ENCODE measurements at places on chromosomes 4 and X. TPM values are rescaled to one million over a fixed set of nuclear protein-coding genes. Genes with fewer than 3 reads are reported as not detected.

DNA sequence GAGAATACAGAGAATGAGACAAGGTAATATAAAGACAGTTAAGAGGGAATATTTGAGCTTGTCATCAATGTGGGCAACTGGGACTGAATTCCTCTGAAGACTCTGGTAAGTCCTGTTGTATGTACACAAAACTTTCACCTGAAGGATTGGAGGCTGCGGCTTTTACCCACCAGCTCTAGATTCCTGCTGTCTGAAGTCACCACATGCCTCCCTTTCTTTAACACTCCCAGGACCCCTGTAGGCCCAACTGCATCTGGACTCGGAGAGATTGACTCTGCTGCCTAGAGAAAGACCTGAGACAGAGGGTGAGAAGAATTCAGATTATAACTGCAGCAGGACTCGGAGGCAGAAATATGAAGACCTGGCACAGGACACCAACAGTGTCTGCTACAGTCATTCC, 1048.0 kb downstream of the PDHA2 start:
- DNase-seq = no peak

- peak; percentile 35 for DNase-seq
These were observed 22.3 kb downstream of the AMOT start for GRCh38 chrX:112818114-112819007.

GRCh38 chr4:14233126-14233525, 605.6 kb upstream of the BOD1L1 start:
- DNase-seq = no peak

- DNase-seq = peak; percentile 59
These were observed 120.5 kb downstream of the ENPP6 start for GRCh38 chr4:184097241-184097605.

- DNase-seq = no peak
These were observed 15.1 kb upstream of the PIGA start for GRCh38 chrX:15350329-15350996.

DNA sequence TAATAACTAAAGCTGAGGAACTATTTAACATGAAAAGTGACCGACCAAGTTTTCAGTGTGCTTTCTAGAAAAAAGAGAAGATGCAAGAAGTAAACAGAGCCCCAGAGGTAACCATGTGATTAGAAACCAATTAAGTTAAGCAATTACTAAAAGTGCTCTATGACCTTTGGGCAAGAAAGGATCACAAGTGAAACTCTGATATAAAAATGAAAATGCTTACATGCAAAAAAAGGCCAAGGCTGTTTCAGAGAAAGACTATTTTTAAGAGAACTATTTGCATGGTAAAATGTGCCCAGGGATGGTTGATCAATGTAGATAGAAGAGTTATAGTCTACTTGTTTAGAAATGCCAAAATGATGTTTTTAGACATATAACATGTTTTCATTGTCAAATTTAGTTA, 22.0 kb downstream of the KLHL15 start:
- DNase-seq = no peak

DNA sequence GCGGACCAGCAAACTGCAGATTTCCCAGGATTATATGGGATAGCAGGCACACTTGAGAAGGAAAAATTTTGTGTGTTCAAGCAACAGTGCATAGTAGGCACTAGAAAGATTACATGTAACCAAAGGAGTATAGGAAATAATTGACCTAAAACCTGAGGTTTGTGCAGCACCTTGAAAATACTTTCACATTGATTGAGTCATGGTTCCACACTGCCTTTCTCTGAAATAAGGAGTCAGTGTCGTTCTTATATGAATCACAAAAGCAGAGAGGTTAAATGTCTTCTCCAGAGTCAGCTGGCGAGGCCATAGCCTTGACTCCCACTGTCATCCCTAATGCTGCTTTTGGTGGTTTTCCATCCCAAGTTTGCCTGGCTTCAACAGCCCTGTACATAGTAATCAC, 138.9 kb downstream of the SOWAHB start:
- no peak for DNase-seq

DNA sequence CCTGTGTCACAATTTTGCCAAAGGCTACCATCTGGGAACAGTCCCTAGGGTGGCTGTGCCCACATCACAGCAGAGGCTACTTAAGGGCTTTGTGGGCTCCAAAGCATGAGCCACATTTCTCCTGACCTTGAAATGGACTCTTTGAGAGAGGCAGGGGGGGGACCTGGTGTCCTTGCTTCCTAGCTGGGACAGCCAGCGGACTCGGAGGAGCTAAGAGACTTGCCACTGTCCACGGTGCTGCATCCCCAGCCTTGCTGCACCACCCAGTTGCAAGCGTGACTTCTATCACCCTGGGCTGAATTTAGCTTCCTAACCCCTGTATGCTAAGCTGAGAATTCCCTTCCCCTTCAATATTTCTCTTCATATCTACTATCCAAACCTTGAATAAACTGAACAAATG, 99.0 kb downstream of the PHKA2 start:
- no peak for DNase-seq

DNA sequence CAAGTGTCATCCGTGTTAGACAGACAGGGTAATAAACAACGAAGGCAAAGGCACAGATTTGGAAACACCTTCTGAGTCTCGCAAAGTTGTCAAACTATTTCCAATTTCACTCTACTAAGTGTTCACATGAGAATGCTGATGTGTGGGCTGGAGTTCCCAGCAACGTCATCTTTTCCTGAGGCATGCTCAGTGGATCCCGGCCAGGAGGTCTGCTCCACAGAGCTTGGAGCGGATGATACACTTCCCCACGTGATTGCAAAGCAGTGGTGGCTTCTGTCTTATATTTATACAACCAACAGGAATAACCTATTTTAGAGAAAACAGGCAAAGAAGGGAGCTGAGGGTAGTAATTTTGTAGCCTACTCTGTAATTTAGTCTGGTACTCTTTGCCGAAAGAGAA, 40.1 kb upstream of the PDK3 start:
- no peak for DNase-seq

DNA sequence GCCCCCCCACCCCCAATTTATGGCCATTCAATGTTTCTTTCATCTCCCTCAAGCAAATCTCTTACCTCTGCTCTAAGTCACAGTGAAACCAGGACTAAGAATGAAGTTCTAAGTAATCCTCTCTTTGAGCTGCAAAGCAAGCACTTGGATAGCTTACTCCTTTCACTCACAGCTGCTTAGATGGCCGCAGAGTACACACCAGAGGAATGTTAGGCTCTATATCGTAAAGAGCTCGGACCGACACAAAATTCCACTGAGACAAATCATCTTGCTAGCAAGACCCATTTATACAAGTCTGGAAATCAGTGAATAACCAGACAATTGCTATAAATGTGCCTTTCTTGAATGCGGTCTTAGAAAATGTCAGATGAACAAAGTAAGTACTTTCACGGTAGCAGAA, 135.0 kb downstream of the IDS start:
- no peak for DNase-seq

DNA sequence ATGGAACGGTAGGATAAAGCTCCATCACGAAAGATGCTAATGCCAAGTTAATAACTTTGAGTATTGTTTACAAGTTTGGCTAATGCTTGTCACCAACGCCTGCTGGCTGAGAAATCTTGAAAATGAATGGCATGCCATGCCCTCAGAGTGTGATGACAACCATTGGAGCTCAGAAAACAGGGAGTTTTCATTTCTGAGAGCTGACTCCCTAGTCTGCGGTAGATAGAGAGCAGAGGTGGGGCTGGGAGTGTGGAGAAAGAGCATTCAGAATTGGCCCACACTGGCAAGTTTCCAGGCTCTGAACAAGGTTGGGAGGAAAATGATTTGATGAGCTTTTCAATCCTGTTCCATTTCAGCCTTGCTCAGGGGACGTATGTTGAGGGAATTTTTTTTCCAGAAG, 183.9 kb downstream of the CPEB2 start:
- no peak for DNase-seq

The FLNA gene
- 2,572 TPM for total RNA-seq

The RTL3 gene
- not detected for total RNA-seq

The SPANXD gene
- total RNA-seq = not detected

The MAGIX gene
- 10.3 TPM for total RNA-seq

The P2RY4 gene
- total RNA-seq = 0.73 TPM

The SLC9B1 gene
- total RNA-seq = 21.4 TPM

The AMBN gene
- not detected for total RNA-seq

The ADH1C gene
- 427 TPM for total RNA-seq
